Nephron progenitor cell (in vitro differentiated cells): ENCODE measurements at places on chromosomes 6 and 20.

DNA sequence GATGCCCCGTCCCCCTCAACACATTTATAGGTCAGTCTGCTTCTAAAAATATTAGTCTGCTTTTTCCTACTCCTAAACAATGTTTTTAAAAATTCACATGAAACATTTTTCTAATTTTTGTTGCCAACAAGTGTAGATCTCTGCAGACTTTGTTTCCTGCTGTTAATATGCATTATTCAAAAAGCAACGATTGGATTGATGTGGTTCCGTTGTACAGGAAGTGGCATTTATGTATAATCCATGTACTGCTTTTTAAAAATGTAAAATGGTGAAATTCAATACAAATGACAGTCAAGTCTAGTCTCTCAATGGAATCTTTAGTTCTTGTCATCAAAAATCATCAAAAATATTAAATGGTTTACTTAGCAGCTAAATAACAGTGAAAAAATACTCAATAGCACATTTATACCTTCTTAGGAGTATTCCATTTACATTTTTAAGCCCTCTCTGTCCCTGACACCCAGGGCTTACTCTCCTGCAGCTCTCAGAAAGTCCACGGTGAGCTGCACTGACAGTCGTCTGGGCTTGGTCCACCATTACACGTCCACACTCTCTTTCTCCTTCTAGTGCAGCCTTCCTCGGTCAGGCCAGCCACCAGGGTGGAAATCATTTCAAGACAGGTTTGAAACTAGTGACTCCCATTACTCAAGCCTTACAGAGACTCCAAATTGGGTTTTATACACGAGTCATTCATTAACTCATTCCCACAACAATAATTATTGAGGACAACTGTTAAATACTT lies 211.5 kb downstream of the TMEM200A start:
- no peak for DNase-seq

DNA sequence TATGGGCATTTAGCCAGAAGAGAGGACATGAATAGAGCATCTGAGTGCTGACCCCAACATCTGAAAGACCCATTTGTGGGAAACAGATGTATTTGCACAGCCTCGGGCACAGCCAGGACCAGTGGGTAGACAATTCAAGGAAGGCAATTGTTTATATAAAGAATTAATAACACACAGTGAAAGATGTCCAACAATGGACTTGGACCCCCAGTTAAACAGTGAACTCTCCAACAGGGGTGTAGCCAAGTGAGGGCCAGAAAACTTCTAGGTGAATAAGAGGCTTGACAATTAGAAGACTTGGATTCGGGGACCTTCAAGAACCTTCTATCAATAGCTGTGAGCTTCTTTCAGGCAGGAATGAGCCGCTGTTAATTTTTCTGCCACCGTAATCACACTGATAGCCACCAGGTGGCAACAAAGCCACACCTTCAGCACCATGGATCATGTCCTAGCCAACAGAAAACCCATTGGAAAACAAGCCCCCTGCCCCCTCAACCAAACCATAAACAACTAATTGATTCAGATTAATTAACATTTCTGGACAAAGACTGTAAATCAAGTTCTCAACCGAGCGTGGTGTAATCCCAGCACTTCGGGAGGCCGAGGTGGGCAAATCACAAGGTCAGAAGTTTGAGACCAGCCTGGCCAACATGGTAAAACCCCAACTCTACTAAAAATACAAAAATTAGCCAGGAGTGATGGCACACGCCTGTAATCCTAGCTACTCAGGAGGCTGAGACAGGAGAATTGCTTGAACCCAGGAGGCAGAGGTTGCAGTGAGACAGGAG lies 8.8 kb upstream of the SRSF6 start:
- DNase-seq: peak; percentile 43

GRCh38 chr20:3404402-3404801 lies 3.1 kb downstream of the DNAAF9 start:
- no peak for DNase-seq

- DNase-seq: no peak
Observed at GRCh38 chr6:43150051-43150751, 20.9 kb upstream of the SRF start.

DNA sequence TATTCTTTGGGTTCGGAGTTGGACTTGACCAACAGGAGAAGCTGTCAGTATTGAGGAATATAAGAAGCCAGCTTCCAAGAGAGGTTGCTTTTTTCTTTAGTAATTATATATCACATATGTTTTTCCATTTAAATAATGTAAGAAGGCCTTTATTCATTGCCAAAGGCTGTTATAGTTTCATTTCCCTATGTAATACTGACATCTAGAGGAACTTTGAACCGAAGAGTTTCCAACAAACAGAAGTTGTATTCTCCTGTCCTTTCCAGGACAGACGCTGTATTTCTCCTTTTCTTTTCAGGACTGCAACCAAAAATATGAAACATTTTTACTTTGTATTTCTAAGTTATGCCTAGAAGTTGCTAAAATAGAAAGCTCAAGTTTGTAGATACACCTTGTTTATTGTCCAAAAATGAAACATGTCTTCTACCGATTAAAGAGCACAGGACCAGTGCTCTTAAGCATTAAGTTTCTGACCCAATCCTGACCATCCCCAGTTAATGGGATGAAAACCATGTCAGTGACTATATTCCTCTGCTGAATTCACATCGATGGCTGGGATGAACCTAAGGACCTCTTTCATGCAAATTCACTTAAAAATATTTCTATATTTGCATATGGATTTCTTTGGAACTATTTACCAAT lies 55.1 kb downstream of the MYLK4 start:
- DNase-seq: no peak

GRCh38 chr6:18328540-18328939 lies 58.6 kb upstream of the RNF144B start:
- no peak for DNase-seq

DNA sequence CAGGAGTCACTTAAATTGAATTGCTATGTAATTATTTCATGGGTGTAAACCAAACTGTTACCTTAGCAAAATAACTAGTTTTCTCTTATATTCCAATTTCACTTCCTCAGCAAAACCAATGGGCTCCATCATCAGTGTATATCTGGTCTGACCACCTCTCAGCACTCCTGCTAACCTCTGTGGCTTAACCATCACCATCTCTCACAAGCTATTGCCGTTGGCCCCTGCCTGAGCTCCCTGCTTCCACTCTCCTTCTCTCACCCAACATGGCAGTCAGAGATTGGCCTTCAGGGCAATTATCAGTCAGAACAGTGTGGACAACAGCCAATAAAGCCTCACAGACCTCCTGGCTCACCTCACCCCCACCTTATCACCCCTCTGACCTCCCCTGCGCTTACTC lies 124.0 kb downstream of the CARMIL1 start:
- no peak for DNase-seq

DNA sequence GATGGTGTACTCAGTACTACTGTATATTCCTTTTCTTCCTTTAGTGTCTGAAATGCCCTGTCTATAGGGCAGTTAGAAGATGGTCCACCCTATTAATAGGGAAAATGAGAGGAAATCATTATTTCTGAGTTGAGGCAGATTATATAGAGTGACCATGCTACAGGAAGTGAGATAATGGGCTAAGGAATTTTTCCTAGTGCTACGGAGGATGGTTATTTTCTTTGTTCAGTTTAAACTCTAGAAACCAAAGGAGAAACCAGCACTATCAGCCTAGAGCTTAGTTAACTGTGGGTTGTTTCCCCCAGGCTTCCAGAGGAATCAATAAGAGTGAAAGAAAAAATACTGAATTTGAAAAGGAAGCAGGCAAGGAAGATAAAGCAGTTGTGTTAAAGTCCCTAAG lies 474 bp downstream of the TSBP1 start:
- no peak for DNase-seq

GRCh38 chr6:164720-165119 lies 127.6 kb upstream of the DUSP22 start:
- DNase-seq: no peak

DNA sequence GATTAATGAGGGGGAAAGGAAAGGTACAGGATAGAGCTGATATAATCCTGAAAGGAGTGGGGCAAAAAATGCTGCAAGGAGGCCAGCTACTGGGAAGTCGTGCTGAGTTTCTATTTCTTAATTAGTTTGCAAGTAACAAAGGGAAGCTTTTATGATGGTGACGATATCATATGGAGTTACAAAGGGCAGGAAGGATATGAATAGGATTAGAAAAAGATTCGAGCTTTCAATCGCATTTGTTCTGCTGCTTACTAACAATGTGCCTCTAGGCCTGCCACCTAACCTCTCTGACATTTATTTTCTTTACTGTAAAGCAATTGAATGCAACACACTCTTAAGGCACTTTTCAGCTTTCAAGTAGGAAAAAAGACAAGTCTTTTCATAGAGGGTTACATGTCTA lies 219.2 kb downstream of the CLVS2 start:
- no peak for DNase-seq
